ENCODE measurements at places on chromosomes 5 and 9. TPM values are rescaled to one million over a fixed set of nuclear protein-coding genes. Genes with fewer than 3 reads are reported as not detected.

Gene ANGPTL2
- 177 TPM for total RNA-seq

Gene HEMGN
- 0.44 TPM for total RNA-seq

Gene CMYA5
- 7.3 TPM for total RNA-seq

Gene DPYSL3
- total RNA-seq: 33.9 TPM

Gene C1QTNF3
- total RNA-seq: 2.9 TPM

Gene TSSK1B
- not detected for total RNA-seq

Gene GTF2H2
- total RNA-seq: 37.2 TPM

Gene STK32A
- 12.3 TPM for total RNA-seq

Gene TEX48
- not detected for total RNA-seq

Gene ANAPC2
- total RNA-seq: 38.8 TPM

Gene ERBIN
- 64.9 TPM for total RNA-seq

Gene NDUFS4
- total RNA-seq: 84.8 TPM

Gene PCDHB10
- total RNA-seq: 3.6 TPM

Gene CDKN2B
- 84.7 TPM for total RNA-seq

Gene PCDHA2
- not detected for total RNA-seq

Gene SPATA31C1
- not detected for total RNA-seq

Gene HAVCR2
- total RNA-seq: 13.7 TPM

Gene PPP3R2
- not detected for total RNA-seq

Gene FAM221B
- not detected for total RNA-seq

Gene CFAP90
- 0.88 TPM for total RNA-seq

Gene TOR1A
- total RNA-seq: 43.8 TPM

Gene DBH
- not detected for total RNA-seq

Gene CDX1
- not detected for total RNA-seq

Gene TNFSF8
- 7.0 TPM for total RNA-seq

Gene C5orf46
- total RNA-seq: not detected

Gene PBX3
- 25.9 TPM for total RNA-seq

Gene BTNL8
- total RNA-seq: 8.8 TPM

Gene PCDHGB5
- total RNA-seq: 9.2 TPM

Gene PCDHAC2
- 10.0 TPM for total RNA-seq

Gene RLN1
- not detected for total RNA-seq

Gene ATP6V0E1
- total RNA-seq: 263 TPM

Gene PTGDS
- 96.2 TPM for total RNA-seq

Gene SYK
- 12.4 TPM for total RNA-seq

Measured in omental fat pad (tissue), 4 donors.